ENCODE measurements at places on chromosomes 7 and 10.

GRCh38 chr7:3206771-3207191 lies 94.3 kb upstream of the SDK1 start:
- DNase-seq = no peak

DNA sequence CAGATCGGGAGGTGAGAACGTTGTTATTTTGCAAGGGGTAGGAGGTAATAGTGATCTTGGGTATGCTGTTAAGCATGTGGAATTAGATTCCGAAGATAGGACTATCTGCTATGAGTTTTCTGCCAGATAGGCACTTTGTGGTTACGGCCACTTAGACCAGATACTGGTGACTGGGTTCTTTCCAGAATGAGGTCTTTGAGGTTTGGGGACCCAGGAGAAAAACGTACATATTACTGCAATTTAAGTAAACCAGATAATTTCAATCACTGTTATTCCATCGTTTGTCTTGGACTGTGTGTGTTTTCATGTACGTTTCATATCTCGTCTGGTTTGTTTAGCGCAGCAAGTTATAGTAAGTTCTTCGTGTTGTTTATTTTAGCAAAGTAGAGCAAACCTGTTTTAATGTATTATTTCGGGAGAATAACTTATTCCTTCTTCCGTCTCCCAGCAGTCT lies 312 bp downstream of the ARL4A start:
- DNase-seq = no peak

DNA sequence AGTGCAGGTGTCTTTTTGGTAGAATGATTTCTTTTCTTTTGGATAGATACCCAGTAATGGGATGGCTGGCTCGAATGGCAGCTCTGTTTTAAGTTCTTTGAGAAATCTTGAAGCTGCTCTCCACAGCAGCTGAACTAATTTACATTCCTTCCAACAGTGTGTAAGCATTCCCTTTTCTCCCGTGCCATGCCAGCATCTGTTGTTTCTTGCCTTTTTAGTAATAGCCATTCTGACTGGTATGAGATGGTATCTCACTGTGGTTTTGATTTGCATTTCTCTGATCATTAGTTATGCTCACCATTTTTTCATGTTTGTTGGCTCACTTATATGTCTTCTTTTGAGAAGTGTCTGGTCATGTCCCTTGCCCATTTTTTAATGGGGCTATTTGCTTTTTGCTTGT lies 486.3 kb downstream of the GALNT17 start:
- DNase-seq = no peak

GRCh38 chr10:8531116-8531515 lies 476.6 kb downstream of the GATA3 start:
- no peak for DNase-seq

DNA sequence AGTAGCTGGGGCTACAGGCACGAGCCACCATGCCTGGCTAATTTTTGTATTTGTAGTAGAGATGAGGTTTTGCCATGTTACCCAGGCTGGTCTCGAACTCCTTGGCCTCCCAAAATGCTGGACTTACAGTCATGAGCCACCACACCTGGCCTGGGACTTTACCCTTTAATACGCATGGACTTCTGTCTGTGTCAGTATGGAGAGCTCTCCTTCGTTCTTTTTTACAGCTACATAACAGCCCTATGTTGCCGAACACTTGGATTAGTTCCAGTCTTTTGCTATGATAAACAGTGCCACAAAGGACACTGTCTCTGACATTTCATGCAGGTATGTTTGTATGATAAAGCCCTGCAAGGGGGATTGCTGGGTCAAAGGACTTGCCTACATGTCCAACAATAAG lies 10.9 kb upstream of the OAT start:
- no peak for DNase-seq

DNA sequence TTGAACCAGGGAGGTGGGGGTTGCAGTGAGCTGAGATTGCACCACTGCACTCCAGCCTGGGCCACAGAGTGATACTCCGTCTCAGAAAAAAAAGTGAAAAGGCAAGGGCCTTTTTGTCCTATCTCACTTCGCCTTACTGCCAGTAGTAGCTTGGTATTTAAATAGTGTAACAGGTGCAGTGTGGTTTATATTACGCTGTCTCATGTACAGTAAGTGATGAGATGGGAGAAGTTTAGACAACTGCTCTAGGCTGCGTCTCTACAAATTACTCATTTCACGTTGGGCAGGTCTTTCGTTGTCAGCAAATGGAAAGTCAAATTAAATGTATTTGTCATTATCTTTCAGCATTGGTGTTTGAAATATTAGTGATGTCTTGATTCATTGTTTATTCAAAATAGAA lies 15.5 kb upstream of the PFKFB3 start:
- no peak for DNase-seq

GRCh38 chr10:30995081-30995770 lies 36.4 kb downstream of the ZNF438 start:
- no peak for DNase-seq

DNA sequence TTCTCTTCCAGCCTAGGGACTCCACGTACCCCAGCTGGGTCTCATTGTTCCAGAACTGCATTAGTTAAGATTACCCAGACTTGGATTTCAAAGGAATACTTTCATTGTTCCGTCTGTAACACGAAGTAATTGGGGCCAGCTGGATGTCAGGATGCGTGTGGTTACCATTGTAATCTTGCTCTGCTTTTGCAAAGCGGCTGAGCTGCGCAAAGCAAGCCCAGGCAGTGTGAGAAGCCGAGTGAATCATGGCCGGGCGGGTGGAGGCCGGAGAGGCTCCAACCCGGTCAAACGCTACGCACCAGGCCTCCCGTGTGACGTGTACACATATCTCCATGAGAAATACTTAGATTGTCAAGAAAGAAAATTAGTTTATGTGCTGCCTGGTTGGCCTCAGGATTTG lies 21.0 kb downstream of the LRRC17 start:
- no peak for DNase-seq

GRCh38 chr7:91137153-91137787 lies 127.0 kb upstream of the FZD1 start:
- no peak for DNase-seq

DNA sequence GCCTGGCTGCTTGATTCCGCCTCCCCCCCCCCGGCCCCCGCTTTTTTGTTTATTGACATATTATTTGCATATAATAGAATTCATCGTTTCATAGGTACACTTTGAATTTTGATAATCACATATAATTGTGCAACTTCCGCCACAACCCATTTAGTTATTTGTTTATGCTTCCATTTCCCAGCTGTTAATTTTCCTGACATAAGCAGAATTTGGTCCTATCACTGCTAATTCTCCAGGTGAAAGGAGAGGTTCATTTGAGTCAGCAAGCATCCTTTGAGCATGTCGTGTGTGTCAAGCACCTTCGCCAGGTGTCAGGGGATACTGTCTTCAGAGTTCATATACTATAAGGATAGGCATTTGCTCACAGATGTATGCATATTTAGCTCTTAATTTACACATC lies 102.2 kb downstream of the CELF2 start:
- DNase-seq = no peak

DNA sequence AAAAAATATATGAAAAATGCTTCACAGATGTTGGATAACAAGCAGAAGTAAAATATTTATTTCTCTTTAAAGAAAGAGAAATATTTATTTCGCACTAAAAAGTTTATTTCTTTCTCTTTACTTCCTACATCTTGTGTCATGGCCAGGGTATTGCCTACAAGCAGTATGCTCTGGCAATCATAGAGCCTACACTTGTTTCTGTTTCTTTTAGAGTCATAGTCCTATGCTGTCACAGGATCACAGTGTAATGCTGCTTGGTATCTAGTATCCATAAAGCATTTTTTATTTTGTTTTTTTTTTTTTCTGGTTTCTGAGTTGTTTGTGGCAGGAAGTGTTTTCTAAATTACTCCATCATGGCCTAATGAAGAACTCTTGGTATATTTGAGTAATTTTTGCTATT lies 116.0 kb downstream of the ATRNL1 start:
- DNase-seq = no peak

DNA sequence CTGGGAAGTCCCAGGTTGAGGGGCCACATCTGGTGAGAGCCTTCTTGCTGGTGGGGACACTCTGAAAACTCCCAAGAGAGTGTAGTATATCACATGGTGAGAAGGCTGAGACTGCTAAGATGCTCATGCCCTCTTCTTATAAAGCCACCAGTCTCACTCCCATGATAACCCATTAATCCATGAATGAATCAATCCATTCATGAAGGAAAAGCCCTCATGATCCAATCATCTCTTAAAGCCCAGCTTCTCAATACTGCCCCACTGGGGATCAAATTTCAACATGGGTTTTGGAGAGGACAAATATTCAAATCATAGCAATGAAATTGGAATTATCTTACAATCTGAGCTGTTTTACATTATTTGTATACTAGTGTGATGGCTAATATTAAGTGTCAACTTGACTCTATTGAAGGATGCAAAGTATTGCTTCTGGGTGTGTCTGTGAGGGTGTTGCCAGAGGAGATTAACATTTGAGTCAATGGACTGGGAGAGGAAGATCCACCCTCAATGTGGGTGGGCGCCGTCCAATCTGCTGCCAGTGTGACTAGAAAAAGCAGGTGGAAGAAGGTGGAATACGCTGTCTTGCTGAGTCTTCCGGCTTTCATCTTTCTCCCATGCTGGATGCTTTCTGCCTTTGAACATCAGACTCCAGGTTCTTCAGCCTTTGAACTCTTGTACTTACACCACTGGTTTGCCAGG lies 14.3 kb upstream of the UBE2D1 start:
- DNase-seq = no peak

- DNase-seq = no peak
These were observed 86.8 kb downstream of the ANKRD7 start for GRCh38 chr7:118311121-118311836.

- no peak for DNase-seq
These were observed 269.1 kb downstream of the PTPRN2 start for GRCh38 chr7:158318511-158318913.

GRCh38 chr10:110843796-110844616 lies 27.7 kb upstream of the PDCD4 start:
- DNase-seq = peak; percentile 66

DNA sequence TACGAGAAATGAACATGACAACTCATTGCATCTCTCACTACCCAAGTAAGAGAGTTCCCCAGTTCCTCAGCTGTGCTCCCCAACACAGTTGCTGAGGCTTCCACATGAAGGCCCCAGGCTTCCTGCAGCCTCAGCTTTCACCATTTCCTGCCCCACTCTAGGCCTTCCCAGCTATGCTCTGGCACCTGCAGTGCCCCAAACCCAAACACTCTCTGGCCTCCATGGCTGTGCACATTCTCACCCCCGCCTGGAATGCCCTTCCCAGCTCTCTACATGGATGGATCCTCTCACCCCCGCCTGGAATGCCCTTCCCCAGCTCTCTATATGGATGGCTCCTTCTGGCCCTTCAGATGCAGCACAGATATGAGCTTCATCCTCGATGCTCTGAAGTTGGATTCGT lies 61.3 kb downstream of the KIAA1549 start:
- DNase-seq = no peak

- DNase-seq = no peak
These were observed 50.2 kb downstream of the ARHGAP22 start for GRCh38 chr10:48554656-48555055.

GRCh38 chr10:107687701-107688100 lies 523.2 kb upstream of the SORCS1 start:
- DNase-seq = no peak

DNA sequence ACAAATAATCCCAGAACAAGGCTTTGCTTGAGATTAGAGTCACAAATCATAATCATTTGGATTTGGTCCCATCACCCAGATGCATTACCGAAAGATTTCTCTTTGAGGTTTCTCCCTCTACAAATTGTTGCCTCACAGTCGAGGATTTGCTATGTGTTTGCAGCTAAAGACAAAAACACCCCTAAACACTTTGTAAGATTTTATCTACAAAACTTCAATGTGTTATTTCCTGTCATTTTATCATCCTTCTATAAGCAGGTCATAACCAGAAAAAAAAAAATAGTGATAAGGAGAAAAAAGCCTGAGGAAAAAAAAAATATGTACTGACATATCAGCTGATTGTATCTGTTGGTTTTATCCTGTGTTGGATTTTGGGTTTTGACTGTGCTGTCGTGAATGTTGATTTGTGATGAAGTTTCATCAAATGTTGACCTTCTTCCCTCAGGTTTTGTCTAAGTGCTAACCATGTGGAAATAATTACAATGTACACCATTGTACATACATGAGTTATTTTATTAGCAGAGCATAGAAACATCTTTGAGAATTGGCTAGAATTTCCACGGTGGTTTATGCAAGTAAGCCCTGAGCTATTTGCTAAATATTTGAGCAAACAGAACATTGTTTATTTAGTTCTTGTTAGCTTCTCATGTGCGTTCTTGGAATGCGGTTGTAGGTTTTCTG lies 274.4 kb downstream of the NEBL start:
- no peak for DNase-seq

DNA sequence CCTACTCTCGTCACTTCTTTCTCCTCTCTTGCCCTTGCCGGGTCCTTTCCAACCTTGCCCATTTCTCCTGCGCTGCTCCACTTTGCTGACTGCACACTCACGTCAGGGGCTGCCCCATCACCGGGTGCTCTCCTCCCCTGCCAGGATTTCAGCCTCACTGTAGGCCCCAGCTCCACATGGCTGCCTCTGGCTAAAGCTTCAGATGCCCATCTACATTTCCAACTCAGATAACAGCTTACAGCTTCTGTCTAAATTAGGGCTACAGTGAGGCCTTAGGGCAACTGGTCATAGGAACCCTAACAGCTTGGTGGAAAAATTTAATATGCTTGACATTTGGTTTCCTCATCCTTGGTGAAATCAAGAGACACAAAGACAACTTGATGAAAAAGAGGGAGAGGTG lies 25.9 kb downstream of the C10orf120 start:
- DNase-seq = no peak

GRCh38 chr10:77920495-77920894 lies 6.1 kb downstream of the DLG5 start:
- no peak for DNase-seq

GRCh38 chr10:110508806-110509544 lies 11.3 kb downstream of the DUSP5 start:
- no peak for DNase-seq

GRCh38 chr7:25758559-25758958 lies 393.4 kb upstream of the NFE2L3 start:
- no peak for DNase-seq

- no peak for DNase-seq
These were observed 179.5 kb downstream of the ZWINT start for GRCh38 chr10:56181607-56182006.

GRCh38 chr10:79923669-79924068 lies 25.2 kb downstream of the SFTPD start:
- no peak for DNase-seq

GRCh38 chr10:27252267-27253000 lies 11.8 kb upstream of the ACBD5 start:
- no peak for DNase-seq

GRCh38 chr7:48438206-48438605 lies 266.9 kb downstream of the ABCA13 start:
- DNase-seq = no peak

Data from NCI-H1694 (cell line).